ENCODE measurements at places on chromosomes 11 and 22.

GRCh38 chr22:41862160-41862529 lies 29.2 kb downstream of the SREBF2 start:
- no peak for DNase-seq

- no peak for DNase-seq
These were observed 10.3 kb downstream of the SRSF8 start for GRCh38 chr11:95076981-95077380.

- DNase-seq = no peak
These were observed 62.5 kb upstream of the IZUMO1R start for GRCh38 chr11:94241896-94242295.

DNA sequence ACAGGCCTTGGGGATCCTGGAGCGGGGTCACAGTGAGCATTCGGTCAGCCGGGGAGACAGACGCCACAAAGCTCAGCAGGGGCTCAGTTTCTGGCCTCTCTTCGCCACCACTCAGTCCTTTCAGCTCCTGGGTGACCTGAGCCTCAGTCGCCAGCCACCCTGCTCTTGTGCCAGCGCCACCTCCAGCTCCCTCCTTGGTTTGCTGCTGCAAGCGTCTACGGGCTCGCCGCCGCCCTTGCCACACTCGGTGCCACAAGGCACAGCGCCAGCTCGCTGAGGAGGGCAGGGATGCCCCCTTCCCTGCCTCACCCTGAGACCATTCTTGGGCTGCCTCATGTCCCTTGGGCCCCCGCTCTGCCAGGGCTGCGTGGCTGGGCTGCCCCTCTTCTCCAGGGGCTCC lies 1.5 kb upstream of the EEF1G start:
- DNase-seq = no peak

DNA sequence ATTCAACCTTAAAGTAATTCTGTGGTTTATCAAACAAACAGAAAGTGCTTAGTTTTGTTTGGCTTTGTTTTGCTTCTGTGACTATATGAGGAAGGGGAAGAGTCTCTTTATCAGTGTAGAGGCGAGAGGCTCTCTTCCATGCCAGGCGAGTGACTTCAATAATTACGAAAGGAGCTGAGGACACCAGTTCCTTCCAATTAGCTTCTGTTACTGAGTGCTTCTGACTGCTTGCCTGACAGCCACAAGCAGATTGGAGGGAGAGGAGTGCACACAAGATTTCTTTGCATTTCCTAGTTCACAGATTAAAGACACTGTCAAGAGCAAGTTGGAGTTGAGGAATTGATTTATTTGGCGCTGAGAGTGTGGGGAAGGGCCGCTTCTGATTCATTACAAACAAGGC lies 1484.5 kb upstream of the TENM4 start:
- no peak for DNase-seq

- DNase-seq = no peak
These were observed 333.9 kb downstream of the CADM1 start for GRCh38 chr11:115170133-115170815.

- DNase-seq = no peak
These were observed 2.7 kb upstream of the PLAAT3 start for GRCh38 chr11:63616953-63617352.

GRCh38 chr11:122853261-122853660 lies 15.0 kb downstream of the CRTAM start:
- no peak for DNase-seq

- DNase-seq = no peak
These were observed 25.2 kb upstream of the CCND1 start for GRCh38 chr11:69615545-69616278.

DNA sequence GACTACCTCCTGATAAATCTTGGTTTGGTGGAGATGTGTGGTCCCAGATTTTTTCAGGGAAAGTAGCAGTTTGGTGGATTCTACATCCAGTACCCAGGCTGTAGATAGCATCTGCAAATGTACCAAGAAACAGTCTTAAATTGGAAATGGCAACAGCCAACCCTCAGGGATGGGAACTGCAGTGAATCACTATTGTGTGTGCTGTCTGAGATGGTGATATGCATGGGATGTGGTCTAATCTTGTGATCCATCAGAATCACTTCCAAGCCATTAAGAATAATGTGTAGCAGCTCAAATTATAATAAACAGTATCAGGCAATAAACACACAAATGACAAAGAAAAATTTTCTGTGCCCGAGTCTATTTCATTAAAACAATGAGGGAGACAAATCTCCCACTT lies 3.4 kb downstream of the OLFML1 start:
- peak; percentile 23 for DNase-seq

DNA sequence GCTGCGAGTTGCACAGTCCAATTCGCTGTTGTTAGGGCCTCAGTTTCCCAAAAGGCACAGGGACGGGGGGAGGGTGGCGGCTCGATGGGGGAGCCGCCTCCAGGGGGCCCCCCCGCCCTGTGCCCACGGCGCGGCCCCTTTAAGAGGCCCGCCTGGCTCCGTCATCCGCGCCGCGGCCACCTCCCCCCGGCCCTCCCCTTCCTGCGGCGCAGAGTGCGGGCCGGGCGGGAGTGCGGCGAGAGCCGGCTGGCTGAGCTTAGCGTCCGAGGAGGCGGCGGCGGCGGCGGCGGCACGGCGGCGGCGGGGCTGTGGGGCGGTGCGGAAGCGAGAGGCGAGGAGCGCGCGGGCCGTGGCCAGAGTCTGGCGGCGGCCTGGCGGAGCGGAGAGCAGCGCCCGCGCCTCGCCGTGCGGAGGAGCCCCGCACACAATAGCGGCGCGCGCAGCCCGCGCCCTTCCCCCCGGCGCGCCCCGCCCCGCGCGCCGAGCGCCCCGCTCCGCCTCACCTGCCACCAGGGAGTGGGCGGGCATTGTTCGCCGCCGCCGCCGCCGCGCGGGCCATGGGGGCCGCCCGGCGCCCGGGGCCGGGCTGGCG lies at the start of gene BCR:
Gene BCR, plus strand, starts transcription at position 209 of the 592 bp plus-strand sequence. CDS start 452 bp downstream, outside the sequence.
- peak; percentile 38 for DNase-seq

GRCh38 chr11:45580399-45580798 lies 85.0 kb downstream of the CHST1 start:
- peak; percentile 9 for DNase-seq

DNA sequence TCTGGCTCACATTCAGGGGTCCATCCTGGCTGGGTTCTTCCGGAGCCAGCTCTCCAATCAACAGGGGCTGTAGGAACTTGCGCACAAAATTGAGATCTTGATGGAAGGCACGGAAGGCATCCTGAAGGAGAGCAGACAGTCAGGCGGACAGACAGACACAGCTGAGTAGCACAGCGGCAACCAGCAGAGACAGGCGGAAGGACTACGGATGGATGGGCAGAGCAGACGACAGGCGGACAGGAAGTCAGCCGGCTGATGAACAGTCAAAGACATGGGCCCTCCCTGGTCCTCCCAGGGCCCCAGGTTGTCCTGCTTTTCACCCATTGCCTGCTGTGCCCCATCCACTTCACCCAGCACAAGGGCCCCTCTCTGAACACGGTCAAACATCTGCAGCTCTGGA lies 11.3 kb downstream of the FADS3 start:
- DNase-seq = no peak

DNA sequence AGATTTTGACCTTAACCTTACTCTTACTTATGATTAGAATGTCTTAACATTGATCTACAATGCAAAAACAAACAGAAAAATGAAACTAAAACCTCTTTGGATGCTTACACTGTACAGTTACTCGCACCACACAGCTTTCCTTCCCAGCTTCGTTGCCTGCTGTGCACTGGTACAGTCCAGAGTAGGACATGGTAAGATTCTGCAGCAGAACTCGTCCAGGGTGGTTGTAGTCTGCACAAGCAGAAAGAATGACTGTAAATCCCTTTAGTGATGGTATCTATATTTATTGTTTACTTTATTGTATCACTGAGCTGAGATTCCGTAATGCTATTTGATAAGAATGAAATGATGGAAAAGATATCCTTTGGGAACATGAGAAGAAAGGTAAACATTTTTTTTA lies 21.0 kb upstream of the HSPA8 start:
- DNase-seq = no peak

DNA sequence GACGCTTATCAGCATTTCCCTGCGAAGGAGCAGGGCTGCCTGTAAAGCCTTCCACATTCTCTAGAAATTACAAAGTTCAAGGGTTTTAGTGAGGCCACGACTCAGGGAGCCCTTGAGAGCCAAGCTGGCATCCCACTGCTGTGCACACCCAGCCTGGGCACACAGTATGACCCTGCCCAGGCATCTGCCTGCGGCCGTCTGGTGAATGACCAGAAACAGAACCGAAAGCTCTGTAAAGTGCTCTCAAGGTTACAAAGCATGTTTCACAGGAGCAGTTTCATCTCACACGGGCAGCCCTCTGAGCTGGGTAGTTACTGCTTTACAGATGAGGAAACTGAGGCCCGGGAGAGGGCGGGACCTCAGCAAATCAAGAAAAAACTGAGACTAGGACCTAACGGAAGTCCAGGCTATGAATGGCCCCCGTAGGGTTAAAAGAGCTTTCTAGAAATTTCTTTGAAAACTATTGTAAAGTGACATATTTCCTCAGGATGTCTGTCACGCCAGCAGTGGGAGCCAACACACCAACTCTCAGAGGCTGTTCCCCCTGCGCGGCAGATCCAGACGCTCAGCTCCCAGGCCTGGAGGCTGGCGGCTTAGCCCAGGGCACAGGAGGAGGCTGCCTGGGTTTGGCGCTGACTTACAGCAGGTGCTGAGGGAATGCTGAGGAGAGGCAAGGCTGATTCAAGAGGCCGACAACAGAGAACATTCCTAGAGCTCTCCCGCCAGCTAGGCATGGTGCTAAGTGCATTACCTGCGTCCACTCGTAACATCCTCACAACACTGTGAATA lies 7.7 kb upstream of the TCF20 start:
- no peak for DNase-seq

- no peak for DNase-seq
These were observed 21.5 kb upstream of the TXNRD2 start for GRCh38 chr22:19962909-19963806.

DNA sequence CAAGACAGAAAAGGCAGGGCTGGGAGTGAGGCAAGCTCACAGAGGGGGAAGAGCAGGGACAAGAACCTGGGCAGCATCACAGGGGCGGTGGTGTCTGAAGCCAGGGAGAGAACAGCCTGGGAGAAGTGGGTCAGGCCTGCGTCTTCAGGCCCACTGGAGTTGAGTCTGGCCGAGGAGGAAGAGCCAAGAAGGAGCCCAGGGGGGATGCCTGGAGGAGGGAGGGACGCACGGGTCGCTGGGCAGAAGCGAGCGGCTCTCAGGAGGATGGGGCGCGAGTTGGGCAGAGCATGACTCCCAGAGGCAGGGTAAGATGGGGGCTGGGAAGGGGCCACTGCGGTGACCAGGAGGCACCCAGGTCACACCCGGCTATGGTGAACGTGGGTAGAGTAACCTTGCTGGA lies 18.5 kb downstream of the LRFN4 start:
- DNase-seq = no peak

- DNase-seq = no peak
These were observed 1.3 kb downstream of the TMEM86A start for GRCh38 chr11:18699848-18700261.

DNA sequence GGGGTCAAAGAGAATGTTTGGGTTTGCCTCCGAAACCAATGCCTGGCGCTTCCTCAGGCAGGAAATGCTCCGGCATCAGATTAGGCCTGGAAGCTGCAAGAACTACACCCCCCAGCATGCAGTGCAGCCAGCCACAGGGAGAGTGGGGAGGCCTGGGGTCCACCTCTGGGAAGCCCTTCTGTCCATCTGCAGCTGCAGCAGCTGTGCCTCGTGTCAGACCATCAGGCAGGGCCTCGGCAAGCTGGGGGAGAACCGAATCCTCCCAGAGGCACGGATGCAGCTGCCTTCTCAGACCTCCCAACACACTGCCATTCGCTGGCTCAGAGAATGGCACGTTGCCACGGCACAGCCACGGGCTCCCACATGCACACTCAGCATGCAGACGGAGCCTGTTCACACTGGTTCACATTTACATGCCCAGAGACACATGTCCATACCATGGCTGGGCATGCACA lies 57.4 kb downstream of the NECTIN1 start:
- no peak for DNase-seq

DNA sequence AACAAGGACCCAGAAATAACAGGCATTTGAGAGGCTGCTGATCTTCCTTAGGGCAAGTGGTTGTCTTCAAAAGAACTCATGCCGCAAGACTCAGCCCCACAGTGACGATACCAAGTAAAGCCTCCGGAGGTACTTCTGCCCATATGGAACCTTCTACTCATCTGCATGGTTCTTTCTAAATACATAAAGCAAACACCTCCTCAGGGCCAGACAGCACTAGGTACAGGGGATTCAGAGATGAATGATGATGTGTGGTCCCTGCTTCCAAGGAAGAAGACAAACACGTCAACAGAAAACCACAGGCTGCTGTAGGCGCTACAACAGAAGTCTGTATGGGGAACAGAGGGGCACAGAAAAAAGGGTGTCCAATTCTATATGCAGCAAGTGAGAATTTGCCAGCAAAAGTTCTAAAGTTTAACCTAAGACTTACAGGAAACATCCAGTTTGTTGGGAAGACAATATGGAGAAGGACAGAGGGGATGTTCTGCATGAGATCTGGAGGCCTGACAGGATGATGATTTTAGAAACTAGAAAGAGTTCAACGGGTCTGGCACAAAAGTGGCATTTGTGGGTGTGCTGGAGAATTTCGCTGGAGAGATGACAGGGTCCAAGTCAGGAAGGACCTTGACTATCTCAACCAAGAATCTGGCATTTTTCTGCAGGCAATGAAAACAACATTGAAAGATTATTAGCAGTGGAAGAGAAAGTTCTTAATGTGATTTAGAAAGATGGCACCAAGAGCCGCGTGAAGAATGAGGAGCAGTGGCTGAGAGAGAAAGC lies 23.7 kb downstream of the JAML start:
- DNase-seq = no peak

DNA sequence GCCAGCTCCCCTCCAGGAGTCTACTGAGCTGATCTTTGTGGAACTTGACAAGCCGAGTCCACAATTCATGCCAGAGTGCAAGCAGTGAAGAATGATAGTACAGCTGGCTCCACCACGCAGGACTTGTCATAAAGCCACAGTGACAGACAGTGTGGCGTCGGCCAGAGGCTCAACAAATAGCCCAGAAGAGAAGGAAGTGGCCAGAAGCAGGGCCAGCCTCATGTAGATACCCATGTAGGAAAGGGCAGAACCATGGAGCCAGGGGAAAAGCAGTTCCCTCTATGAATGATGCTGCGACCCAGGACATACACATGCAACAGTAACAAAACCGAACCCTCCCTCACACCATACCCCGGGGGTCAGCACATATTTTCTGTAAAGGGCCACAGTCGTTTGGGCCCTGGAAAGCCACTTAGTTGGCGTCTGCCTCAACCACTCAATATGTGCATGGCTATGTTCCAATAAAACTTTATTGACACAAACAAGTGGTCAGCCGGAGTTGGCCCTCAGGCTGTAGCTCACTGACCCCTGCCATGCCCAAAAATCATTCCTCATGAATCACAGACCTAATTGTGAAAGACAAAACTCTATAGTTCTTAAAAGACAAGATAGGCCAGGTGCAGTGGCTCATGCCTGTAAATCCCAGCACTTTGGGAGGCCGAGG lies 161.4 kb downstream of the BRD1 start:
- DNase-seq = no peak

- no peak for DNase-seq
These were observed 114.0 kb upstream of the SERPIND1 start for GRCh38 chr22:20659920-20660319.

DNA sequence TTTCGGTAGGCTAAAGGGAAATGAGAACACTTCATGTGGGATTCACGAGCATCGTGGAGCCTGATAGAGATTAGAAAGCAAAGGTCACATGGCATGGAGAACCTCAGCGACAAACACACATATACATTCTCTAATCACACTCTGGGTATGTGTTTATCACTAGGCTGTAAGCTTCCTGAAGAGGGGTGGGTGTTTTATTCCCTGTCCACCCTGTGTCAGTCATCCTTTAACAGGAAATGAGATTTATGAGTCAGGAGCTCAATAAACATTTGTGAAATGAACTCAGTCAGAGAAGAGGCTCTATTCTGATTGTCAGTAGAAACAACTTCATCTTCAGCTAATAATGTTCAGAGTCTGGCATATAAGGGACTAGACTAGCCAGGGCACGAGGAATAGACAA lies 71.7 kb upstream of the EIF3M start:
- DNase-seq = no peak

All from stromal cell of bone marrow (primary cell).